ENCODE measurements at places on chromosomes 11 and 22.

DNA sequence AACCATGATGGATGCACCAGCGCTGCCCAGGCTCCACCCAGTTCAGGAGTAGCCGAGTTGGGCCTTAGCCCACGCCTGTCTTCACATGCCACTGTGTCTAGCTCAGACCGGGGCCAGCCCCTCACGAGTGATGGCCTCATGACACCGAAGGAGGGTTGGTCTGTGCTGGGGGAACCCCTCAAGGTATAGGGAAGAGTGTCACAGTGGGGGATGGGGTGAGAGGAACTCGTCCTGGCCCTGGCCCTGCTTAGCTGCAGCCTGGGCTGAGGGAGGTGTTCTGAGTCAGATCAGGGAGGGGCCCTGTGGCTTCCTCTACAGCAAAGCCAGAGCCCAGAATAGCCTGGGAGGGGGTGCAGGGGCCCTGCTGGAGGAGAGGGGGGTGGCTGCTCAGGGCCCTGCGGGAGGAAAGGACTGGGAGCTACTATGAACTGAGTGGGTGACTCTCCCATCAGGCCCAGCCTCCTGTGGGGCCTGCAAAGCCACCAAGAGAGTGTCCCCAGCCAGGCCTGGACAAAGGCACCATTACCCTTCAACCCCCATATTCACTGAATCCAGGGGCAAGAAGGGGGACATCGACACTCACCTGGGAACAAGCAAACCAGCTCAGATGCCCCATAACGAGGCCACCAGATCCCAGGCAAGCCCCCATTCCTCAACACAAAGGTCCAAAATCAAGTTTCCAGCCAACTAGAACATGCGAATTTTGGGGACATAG is 41.2 kb downstream of the IGLL5 start:
- DNase-seq, result peak; percentile 22

GRCh38 chr22:44218071-44218470 is 37.3 kb downstream of the PARVG start:
- no peak for DNase-seq

DNA sequence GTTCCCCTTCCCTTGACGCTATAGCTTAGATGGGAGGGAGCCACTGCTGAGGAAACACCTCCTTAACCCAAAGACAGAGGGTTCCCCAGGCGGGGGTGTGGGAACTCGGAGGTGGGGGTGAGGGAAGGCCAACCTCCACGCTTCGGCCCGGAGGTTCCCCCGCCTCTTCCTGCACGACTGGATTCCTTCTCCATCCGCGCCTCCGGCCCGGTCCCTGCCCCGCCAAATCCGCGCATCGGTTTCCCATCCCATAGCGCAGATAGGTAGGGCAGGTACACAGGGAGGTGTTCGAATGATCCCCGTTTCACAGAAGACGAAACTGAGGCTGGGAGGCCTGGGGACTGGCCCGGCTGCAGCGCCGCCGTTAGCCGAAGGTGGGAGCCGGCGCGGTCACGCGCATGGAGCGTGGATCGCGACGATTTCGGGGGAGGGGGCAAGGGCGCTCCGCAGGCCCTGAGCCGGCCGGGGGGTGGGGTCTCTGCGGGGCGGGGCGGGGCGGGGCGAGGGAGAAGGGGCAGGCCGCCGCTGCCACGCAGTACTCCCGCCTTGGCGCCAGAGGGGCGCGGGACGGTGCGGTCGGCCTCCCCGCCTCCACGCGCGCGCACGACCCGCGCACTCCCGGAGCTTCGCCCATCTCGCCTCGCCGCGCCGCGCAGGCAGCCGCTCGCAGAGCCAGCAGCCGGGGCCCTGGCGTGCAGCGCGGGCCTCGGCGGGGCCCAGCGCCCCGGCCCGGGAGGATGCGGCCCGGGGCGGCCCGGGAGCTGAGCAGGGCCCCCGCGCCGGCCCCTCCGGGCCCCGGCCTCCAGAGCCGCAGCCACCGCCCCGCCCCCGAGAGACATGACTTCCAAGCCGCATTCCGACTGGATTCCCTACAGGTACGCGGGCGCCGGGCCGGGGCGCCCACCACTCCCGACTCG is at the start of gene TUB:
Gene TUB, plus strand, starts transcription at position 538 of the 917 bp plus-strand sequence. Its CDS starts 300 bp downstream, at position 838.
- DNase-seq, result no peak

- no peak for DNase-seq
Measured at GRCh38 chr22:50170453-50171318, at the start of gene PANX2. Gene PANX2 (plus strand): TSS chr22:50170731. CDS start chr22:50170731, 0 bp downstream.

DNA sequence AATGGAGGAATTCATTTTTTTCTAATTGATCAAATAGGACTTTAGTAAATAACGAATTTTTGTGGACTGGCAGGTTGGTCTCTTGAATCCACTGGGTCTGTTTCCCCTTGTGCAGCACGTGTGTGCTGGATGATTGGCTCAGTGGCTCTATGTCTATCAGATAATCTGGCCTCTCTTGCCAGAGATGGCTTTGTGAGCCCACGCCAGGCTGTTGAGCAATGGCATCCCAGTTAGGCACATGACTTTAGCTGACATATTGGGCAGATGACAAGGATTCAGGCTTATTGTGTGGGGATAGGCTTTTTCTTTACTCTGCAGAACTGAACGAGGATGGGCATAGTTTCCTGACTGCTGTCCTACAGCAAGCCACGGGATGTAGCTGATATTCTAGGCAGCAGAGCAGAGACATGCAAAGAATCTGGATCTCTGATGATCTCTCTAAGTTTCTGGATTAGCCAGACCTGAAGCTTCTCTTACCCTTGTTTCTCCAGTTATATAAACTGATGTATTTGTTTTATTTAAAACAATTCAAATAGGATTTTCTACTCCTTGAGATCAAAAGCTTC is 144.9 kb downstream of the ARHGAP42 start:
- DNase-seq, result no peak

GRCh38 chr11:69718147-69718546 is 14.3 kb upstream of the FGF19 start:
- DNase-seq, result no peak

- DNase-seq, result no peak
Measured at GRCh38 chr22:19869497-19870152, 15.0 kb upstream of the GNB1L start.

DNA sequence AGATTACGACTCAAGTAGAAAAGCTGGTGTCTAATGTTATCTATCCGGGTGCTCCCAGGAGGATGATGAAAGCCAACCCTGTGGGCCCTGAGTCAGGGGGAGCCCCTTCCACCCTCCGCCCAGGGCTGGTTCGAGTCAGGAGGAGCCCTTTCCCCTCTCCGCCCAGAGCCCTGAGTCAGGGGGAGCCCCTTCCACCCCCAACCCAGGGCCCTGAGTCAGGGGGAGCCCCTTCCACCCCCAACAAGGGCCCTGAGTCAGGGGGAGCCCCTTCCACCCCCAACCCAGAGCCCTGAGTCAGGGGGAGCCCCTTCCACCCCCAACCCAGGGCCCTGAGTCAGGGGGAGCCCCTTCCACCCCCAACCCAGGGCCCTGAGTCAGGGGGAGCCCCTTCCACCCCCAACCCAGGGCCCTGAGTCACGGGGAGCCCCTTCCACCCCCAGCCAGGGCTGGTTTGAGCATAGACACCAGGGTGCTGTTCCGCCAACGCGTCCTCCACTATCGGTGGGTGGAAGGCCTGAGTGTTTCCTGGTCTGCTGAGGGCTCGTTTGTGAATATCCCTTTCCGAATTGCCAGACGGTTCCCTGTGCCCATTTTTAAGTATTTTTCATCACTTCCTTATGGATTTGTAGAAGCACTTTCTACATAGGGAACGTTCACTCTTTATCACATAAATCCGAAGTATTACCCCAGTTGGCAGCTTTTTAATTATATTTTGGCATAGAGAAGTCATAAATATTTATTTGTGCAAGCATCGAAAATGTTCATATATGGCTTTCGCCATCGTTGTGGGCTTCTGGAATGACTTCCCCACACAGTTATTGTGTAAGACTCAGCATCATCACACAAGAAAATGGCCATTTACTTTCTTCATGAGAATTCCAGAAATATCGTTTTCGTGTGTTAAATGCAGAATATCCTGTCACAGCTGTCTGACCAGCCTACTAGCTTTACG is 380.6 kb downstream of the BRD1 start:
- peak; percentile 31 for DNase-seq

DNA sequence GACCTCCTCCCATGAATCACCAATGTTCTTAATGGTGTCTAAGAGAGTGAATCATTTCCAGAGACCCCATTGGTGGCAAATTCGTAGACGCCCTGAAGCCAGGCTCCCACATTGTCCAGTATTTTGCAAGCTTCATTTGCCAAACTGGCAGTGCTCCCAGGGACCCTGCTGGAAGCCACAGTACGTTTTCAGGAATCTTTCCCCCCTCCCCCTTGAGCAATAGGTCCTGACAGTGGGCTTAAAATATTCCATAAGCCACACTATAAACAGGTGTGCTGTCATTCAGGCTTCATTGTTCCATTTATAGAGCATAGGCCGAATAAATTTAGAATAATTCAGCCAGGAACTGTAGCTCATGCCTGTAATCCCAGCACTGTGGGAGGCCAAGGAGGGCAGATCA is 125.3 kb downstream of the MORC2 start:
- DNase-seq, result no peak

DNA sequence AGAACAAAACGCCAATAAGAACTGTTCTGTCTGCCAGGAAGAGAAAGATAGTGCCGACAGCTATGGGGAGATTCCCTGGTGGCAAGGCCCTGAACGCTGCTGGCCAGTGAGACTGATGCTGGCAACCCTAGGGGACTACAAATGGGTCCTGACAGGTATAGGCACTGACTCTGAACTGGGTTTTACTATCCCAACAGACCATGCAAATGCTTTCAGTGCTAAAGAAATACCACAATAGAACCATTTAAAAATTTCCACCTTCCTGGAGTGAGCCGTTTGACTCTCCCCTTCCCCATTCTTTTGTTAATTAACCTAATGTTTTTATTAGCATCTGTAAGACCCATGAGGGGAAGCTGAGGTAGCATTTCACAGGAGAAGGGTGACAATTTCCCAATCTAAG is 25.7 kb downstream of the USP28 start:
- DNase-seq, result no peak

DNA sequence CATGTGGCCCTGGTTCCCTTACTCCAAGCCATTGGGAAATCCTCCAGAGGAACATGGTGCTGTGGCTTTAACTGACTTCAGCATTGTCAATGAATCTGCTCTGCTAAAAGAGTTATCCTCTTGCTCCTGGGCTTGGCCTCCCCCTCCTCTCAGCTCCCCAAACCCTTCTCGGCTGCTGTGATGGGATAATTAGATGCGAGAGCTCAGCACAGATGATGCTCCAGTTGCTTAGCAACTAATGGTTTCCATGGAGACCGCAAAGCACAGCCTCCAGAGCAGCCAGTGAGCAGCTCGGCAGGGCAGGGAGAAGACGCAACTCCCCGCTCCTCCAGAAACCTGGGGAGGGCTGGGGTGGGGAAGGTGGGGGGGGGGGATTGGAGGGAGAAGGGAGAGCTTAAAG is 2.8 kb upstream of the UPK2 start:
- DNase-seq, result no peak

- no peak for DNase-seq
Measured at GRCh38 chr11:94077552-94078293, 50.9 kb upstream of the PANX1 start.

DNA sequence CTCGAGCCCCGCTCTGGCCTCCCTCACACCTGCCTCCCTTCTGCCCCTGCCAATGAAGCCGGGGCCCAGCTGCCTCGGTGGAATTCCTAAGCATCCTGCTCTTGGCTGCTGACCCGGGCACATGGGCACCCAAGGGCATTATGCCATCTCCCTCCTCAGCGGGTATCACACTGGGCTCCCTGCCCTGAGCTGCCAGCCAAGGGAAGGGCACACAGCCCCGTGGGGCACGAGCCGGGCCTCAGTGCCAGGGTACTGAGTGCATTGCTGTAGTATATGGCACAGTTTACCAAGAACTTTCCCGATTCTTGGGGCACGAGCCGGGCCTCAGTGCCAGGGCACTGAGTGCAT is 43.8 kb upstream of the JAM3 start:
- DNase-seq, result no peak

DNA sequence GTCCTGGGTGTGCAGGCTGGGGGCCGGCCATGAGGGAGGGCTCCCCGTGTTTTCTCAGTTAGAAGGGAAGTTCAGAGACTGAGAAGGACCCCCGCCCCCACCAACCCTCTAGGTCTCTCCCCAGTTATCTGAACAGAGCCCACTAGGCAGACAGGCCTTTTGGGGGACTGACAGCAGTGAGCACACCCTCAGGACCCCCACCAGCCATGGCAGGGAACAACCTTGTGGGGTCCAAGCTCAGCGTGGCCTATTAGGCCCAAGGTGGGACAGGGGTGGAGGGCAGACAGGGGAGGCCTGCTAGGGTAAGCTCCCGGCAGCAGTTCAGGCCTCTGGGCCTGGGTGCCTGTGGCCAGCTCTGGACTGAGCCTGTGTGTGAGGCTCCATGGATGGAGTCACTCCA is 5.6 kb downstream of the LRRC75B start:
- no peak for DNase-seq

DNA sequence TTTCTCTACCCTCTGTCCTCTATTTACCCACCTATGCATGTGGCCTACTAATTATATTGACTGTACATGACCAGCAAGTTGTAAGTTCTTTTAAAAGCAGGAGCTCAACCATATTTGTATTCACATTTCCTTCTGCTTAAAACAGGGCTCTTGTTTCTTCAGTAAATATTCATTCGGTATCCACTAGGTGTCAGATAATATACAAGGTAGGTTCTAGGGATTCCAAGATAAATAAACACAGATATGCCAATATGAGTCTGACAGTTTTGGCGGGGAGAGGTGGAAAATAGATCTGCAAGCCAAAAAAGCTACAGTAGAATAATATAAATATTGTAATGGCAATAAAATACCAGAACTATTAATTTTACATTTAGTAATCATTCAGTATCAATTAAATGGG is 15.3 kb upstream of the RAB30 start:
- DNase-seq, result no peak

DNA sequence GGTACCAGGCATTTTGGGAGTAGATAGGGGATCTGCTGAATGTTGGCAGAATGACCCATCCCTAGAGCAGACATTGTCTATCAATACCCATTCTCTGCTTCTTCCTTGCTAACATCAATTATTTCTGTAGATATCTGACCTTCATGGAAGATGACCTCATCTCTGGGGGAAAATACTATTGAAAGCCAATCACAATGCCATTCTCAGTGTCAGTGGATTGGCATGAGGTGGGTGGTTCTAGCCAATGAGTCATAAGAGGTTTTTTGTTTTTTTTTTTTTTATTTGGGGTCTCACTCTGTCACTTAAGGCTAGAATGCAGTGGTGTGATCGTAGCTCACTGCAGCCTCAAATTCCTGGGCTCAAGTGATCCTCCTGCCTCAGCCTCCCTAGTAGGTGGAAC is 42.5 kb downstream of the SNX19 start:
- DNase-seq, result no peak

DNA sequence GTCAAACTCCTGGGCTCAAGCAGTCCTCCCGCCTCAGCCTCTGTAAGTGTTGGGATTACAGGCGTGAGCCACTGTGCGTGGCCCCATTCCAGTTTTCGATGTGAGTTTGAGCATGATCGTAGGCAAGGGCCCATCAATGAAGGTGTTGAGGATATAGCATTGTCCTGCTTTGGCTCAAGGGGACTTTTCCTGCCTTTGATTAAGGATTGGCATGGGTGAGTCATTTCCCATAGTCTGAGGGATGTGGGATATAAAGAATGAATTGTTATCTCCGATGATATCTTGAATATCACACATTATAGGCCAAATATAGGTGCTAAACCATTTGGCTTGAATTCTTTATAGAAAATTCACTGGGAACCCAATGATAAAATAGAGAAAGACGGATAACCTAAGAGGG is 30.4 kb downstream of the STIM1 start:
- no peak for DNase-seq

All from stimulated activated CD4-positive, alpha-beta T cell treated with anti-CD3 and anti-CD28 coated beads, Interleukin-15, amount 100 ng/mL, for 48 hours (primary cell).